ENCODE measurements at places on chromosomes 7 and 10.

- peak; percentile 63 for DNase-seq
These were observed 81.9 kb upstream of the CALN1 start for GRCh38 chr7:72493850-72494661.

- no peak for DNase-seq
These were observed 213.5 kb upstream of the ZNF32 start for GRCh38 chr10:43861966-43862751.

DNA sequence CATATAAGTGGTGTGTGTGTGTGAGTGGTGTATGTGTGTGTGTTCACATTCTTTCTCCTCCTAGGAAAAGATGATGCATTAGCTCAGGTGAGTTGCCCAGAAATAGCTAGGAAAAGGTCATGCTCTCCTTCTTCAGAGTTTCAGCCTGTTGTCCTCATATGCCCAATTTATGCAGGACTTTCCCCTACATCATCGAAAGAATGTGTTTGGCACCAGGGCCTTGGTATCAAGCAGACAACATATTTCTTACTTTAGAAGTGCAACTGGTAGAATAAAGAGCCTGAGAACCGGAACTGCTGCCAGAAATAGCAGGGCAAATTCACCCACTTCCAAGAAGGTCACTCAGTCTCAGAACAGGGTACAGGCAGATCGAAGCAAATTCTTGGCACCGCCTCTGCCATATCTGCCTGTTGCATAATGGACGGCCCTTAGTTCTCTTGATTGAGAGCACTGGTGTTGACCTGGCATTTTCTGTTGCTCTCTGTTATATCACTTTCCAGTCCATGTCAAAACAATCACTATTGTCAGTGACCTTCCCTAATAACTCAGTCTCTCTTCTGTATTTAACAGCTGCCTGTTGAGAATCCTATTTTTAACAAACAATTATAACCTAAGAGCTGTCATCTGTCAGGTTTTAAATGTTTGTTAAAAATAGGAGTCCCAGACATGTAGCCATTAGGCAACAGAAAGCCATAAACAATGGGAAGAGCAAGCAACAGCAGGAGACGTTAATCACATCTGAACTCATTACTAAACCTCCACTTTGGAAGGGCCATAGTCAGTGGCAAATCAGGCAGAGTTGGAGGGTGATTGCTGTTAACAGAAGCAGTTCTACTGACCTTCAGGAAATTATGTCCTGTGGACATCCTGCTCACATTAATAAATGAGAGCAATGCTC lies 20.7 kb downstream of the ADRB1 start:
- no peak for DNase-seq

GRCh38 chr7:121505540-121506182 lies 109.6 kb upstream of the FAM3C start:
- DNase-seq: no peak

- DNase-seq: no peak
These were observed 545.3 kb upstream of the VSTM2A start for GRCh38 chr7:53996876-53997275.

- no peak for DNase-seq
These were observed 22.3 kb upstream of the FIGNL1 start for GRCh38 chr7:50472427-50472826.

- DNase-seq: no peak
These were observed 395.0 kb downstream of the ZWINT start for GRCh38 chr10:55966101-55966500.

GRCh38 chr7:129122078-129122750 lies 22.3 kb upstream of the TSPAN33 start:
- no peak for DNase-seq

DNA sequence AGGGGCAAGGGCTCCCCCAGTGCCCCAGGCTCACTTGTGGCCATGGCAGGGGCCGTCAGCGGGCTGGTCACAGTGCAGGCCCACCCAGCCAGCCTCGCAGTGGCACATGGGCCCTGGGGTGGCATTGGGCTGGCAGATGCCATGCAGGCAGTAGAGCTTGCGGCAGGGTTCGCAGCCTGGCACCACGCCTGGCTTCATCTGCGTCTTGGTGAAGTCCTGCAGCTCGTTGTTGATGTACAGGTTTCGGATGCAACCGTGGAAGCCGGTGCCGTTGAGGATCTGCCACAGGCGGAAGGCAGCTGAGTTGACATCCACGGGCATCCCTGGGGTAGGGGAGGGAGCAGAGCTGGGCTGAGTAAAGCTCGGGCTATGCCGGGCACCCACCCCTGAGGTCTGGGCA lies 170.6 kb downstream of the LCOR start:
- DNase-seq: no peak

GRCh38 chr10:101843032-101844021 lies at the start of gene KCNIP2:
Gene KCNIP2 (minus strand): TSS chr10:101843800. CDS start chr10:101843568, 232 bp downstream.
- DNase-seq: no peak

DNA sequence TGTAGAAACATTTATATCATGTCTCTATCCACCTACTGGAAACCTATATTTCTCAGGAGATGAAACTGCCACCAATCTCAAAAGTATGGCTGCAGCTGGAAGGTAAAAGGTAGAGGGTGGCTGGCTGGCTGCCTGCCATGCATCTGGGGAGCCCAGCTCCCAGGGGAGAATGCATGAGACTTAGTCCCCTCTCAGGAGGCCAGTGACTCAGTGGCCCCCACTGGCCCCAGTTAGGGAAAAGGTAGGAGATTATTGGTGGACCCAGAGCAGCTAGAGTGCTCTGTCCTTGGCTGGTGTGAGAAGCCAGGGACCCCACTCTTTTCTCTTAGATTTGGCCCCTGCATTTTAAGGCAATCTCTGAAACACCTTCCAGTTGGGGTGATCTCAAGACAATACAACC lies 6.8 kb upstream of the NKX2-3 start:
- no peak for DNase-seq

DNA sequence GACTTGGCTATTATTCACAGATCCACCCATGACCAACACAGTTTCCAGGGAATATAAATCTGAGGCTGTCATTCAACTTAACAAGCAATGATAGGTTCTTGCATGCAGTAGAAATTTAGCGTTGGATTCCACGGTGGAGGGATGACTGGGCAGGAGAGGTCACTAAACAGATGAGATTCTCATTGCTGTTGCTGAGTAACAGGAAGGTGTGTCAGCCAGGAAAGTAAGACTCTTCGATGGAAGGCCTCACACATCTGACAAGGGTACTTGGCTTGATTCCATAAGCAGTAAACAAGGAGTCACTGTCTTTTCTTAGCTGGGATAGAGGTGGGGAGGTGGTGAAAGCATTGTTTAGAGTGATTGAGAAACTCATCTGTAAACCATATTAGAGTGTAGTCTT lies 1152.0 kb downstream of the SORCS3 start:
- no peak for DNase-seq
